ENCODE measurements at places on chromosomes 7 and 10.

DNA sequence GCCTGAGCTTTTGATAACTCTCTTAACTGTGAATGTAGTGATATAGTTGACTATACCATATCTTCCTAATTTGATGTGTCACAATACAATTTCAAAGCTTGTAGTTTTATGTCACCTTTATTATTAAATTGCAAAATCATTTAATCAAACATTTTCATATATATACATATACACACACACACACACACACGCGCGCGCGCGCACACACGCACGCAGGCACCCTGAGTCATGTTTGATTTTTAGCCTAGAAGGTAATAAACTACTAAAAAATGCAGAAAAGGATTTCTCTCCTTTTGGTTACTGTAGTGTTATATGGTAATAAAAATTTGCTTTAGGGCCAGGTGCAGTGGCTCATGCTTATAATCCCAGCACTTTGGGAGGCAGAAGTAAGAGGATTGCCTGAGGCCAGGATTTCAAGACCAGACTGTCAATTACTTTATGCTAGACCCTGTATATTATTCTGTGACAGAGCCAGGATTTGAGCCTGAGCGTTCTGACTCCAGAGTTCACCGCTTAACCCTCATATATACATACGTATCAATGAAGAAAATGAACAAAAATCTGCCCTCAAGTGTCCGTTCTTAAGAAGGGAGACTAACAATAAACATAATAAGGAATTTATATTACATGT, 89.6 kb downstream of the PODXL start:
- DNase-seq, result no peak

GRCh38 chr7:50262446-50262845, 42.1 kb upstream of the IKZF1 start:
- no peak for DNase-seq

DNA sequence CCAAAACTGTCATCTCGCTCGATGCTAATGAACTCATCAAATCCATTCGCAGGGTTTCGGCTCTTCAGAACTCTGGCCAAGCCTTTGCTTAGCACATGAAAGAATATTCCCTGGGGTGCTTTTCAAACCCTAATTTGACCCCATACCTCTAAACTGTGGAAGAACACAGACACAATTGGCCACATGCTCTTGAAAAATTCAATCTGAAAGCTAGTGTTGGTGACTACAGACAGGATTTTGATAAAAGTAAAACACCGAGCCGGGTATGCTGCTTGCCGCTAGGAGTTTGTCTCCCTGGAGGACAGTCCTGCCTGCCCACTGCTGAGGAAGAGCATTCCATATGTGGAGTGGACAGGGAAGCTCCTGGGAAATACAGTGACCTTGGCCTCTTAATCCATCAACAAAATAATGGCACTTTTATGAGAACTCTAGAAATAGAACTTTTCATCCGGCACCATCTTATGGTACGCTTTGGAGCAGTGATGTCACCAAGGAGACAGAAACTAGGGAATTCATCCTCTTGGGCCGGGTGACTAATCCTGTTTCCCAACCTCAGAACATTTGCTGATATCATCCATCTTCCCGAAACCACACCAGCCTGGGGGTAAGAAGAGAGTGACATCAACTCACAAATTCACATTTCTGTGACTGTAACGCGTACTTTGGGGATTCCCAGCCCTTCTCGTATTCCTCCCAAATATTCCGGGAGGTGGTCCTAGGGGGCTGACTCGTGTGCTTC, 34.2 kb downstream of the MTURN start:
- DNase-seq, result no peak

DNA sequence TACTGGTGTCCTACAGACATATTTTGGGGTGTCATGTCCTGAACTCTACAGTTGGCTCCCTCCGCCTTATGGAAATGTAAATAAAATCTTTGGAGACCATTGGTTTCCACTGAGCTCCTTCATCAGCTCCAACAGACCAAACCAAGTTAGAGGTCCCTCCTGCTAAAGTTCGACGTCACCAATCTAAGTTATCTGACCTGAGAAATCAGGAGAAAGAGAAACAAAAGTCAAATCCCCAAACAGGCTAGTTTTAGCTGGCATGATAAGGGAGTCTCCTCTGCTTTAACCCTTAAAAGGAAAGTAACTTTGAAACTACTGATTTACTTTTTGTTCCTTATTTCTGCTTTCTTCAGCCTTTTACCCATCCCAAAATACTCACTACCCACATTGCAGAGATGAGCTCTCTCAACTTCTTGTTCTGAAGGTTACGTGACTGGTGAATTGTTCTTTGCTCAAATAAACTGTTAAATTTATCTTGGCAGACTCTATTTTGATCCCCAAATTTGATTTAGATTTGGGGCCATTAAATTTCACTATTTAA, 39.9 kb downstream of the AVL9 start:
- DNase-seq, result no peak

GRCh38 chr7:75906991-75907667, 7.8 kb upstream of the POR start:
- no peak for DNase-seq

DNA sequence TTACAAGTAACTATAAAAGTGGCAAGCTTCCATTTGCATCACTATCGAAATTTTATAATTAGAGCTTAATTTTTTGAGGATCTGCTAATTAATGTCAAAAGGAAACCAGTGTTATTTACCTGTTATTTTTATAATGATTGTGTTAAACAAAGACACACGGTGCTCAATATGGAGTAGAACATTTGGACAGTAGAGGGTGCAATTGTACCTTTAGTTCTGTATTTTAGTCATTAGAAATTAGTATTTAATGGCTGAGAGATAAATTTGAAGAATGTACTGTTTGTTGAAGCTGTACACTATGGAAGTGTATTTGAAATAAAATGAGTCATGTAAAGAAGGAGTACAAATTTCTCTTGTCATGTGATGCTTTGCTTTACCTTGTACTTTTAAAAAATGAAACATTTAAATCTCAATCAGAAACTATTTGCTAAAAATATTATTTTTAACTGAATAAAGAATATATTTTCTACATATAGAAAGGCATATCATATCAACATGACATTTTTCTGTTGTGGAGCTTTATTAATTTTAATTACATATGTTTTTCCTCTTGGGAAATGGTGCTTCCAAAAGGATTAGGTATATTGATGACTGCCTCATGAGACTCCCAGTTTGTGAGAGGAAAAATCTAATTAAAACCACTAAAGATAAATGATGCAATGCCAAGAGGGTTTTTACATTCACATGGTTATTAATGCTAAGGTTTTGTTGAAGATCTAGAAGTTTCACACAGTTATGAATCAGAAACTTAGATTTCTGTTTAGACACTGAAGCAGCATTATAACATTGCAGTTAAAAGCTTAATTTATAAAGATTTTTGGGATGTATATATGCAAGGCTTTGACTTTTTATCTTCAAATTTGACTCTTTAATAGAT, 10.4 kb upstream of the PRKG1 start:
- DNase-seq, result no peak

DNA sequence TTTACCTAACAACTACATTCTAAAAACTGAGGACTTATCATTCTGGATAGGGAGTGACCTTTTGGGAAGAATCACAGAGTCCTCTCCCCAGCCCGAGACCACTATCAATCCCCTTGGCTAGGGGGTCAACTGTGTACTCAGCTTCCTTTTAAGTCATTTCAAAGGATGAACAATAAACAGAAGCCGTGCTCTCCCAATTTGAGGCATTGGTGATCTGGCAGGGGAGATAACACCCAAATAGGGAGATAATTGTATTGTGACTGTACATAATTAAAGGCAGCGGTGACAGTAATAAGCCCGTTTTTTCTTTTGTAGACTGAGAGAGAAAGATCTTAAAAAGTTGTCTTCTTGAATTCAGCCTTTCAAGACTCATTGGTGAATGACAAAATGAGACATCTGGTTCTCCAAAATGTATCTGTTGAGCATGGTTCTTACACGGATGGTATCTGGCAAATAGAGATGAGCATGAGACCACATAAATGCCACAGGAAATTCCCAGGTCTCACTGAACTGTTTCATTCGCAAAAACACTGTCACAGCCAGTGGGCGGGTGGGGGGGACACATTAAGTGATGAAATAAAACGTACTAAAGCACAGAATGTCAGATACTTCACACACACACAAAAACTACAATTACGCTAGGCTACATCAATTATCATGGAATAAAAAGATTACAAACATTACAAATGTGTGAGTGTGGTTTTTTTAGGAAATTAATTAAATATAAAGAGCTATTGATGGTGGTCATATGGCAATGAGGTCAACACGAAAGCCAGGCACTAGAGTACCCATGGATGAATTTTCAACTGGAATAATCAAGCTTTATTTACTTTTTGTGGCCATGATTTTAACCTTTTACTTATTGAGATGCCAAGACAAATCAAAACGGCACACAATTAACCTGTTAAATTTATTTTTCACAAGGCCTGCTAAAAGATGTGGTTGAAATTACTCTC, 108.4 kb downstream of the HIPK2 start:
- no peak for DNase-seq

GRCh38 chr10:131073469-131074035, 238.0 kb downstream of the TCERG1L start:
- peak; percentile 54 for DNase-seq

GRCh38 chr10:89252225-89252585, 630 bp upstream of the LIPA start:
- DNase-seq, result no peak

DNA sequence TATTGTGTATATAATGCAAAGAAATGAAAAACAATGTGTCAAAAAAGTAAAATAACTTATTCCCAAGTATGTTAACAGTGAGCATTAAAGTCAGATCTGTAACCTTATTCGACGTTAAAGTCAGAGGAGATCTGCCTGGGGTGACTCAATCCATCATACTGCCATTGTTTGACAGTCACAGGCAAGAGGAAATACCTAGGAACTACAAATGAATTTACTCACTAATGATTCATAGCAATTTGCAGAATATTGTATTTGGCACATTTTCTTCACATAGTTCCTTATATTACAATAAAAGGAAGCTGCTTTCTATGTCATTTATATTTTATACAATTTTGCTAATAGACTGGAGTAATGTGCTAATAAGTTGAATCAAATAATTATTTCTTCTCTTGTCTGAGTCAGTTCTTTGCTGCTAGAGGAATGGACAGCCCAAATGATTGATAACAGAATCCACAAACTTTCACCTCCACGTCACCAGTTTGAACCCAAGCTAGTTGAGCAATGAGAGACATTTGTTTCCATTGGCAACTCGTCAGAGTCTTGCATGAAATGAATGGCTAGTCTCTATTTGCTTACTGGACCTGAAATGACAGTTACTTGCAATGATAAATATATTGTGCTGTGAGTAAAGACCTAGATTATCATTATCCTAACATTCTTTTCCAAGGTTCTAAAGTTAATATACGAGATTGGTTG, 48.5 kb upstream of the TMEM106B start:
- no peak for DNase-seq

DNA sequence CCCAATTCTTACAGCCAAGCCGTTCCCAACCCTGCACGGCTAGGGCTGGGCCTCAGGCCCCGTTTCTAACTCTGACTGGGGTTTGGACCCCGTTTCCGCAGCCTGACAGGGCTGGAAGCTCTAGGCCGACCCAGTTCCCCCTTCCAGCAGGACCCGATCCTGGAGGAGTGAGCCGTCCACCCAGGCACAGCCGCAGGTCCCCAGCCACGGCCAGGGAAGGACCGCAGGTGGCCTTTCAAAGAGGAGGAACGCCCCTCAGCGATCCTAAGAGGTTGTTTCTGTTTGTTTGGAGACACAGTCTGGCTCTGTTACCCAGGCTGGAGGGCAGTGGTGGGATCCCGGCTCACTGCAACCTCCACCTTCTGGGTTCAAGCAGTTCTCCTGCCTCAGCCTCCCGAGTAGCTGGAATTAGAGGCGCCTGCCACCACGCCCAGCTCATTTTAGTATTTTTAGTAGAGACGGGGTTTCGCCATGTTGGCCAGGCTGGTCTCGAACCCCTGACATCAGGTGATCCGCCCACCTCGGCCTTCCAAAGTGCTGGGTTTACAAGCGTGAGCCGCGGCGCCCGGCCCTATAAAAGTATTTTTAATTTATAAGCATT, 778 bp upstream of the GET4 start:
- peak; percentile 83 for DNase-seq

- DNase-seq, result no peak
Observed at GRCh38 chr7:140679186-140679585, 6.4 kb downstream of the ADCK2 start.

- DNase-seq, result no peak
Observed at GRCh38 chr7:157830331-157830730, 493.5 kb downstream of the DNAJB6 start.

DNA sequence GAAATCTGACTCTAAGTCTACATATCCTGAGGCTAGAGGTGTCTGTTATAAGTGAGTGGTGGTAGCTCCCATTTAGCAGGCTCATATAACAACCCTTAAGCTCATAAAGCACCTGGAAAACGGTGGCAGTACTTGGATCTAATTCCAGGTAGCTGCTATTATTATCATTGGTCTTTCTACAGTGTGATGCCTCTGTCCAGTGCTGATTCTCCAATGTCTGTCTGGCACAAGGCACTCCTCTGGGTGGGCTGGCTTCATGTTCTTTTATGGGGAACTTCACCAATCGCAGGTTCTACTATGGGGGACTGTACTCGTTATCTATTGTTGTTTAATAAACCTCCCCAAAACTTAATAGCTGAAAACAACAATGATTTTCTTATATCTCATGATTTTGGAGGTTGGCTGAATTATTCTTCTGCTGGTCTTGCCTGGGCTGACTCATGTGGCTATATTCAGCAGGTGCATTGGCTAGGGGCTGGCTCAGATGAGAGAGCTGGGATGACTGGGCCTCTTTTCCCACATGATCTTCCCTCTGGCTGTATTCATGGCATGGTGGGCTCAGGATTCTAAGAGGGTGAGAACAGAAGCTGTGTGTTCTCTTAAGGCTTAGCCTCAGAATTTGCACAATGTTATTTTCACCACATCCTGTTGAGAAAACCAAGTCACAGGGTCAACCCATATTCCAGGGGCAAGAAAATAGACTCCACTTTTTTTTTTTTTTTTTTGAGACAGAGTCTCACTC, 93.0 kb upstream of the PCGF5 start:
- DNase-seq, result no peak

- no peak for DNase-seq
Observed at GRCh38 chr10:91907914-91908336, 1.4 kb downstream of the FGFBP3 start.

GRCh38 chr10:74052994-74053393, 55.1 kb downstream of the VCL start:
- no peak for DNase-seq

DNA sequence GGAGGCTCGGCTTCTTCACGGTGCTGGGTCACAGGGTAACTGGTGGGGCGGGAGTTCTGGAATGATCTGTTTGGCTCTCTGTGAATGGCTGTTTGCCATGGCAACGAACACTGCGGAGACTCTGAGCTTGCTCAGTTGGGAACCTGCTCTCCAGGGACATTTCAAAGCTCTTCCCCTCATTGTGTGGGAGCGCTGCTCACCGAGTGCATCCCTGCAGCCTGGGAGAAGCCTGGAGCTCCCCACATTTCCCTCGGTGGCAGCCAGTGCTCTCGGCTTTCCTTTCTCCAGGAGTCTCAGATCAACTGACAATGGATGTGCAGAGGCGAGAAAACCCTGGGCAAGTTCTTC, 57.6 kb upstream of the CACUL1 start:
- DNase-seq, result no peak

- peak; percentile 92 for DNase-seq
Observed at GRCh38 chr10:78974617-78975317, 94.0 kb upstream of the ZMIZ1 start.

GRCh38 chr7:25431956-25432450, 203.7 kb upstream of the NPVF start:
- no peak for DNase-seq

GRCh38 chr10:3874990-3875841, 90.2 kb upstream of the KLF6 start:
- DNase-seq, result no peak
